Sigmoid colon (tissue), 7 donors: ENCODE measurements at places on chromosomes 12 and 14. TPM values are rescaled to one million over a fixed set of nuclear protein-coding genes. Genes with fewer than 3 reads are reported as not detected.

The SLC16A7 gene
- 38.8 TPM for total RNA-seq

The DTX3 gene
- 48.5 TPM for total RNA-seq

The SOX5 gene
- 10.4 TPM for total RNA-seq

The GNB3 gene
- 8.9 TPM for total RNA-seq

The PSMB11 gene
- total RNA-seq: not detected

The KRT73 gene
- total RNA-seq: not detected

The BTBD7 gene
- 44.4 TPM for total RNA-seq

The OVCH1 gene
- 0.36 TPM for total RNA-seq

The SCARB1 gene
- total RNA-seq: 12.8 TPM

The KRT8 gene
- total RNA-seq: 63.1 TPM

The GUCY2C gene
- 0.55 TPM for total RNA-seq

- DNase-seq: peak; percentile 78
These were observed 34.2 kb downstream of the RTRAF start for GRCh38 chr14:52023518-52023917.

GRCh38 chr14:64266239-64266638, 27.9 kb downstream of the ESR2 start:
- DNase-seq: no peak

DNA sequence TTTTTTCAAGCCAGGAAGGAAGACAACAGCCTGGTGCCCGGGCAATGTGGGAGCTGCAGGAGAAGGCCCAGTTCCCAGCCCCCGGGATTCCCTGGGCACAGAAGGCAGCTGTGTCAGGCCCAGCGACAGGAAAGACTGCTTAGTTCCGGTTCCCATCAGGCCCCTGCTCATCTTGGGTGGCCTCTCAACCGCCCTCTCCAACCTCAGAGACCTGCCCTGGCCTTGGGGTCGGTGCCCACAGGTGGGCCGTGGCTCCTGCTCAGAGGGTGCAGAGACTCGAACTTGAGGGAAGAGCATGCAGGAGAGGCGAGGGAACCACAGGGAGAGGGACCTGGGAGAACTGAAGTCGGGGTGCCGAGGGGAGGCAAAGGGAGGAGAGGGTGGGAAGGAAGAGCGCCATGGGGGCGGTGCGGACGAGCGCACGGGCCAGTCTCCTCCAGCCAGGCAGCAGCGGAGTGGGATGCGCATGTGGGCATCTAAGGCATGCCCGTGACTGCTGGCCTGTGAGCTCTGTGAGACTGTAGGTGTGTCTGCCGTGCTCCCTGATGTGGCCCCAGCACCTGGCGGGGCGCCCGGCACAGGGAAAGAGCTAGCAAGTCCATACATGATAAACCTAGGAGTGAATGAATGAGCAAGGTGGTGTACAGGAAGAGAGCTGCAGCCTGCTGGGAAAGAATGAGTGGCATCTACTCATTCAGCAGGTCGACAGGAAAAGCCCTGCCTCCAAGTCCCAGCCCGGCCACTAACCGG, 42.7 kb downstream of the SSH1 start:
- DNase-seq: no peak

GRCh38 chr14:85529803-85530574, at the start of gene FLRT2:
FLRT2 (plus strand) TSS chr14:85530144; CDS start chr14:85621515, 91,371 bp downstream.
- DNase-seq: peak; percentile 74

- DNase-seq: no peak
These were observed 124.3 kb downstream of the ADGRD1 start for GRCh38 chr12:131077931-131078391.

GRCh38 chr12:128844031-128844635, 9.1 kb upstream of the GLT1D1 start:
- no peak for DNase-seq

- no peak for DNase-seq
These were observed 114.4 kb upstream of the DIO2 start for GRCh38 chr14:80325688-80326087.

- DNase-seq: no peak
These were observed 323.0 kb downstream of the VRK1 start for GRCh38 chr14:97120204-97120603.

GRCh38 chr12:106709068-106709511, 65.4 kb upstream of the RIC8B start:
- no peak for DNase-seq

- DNase-seq: no peak
These were observed 13.8 kb upstream of the SLC38A2 start for GRCh38 chr12:46386360-46386867.

DNA sequence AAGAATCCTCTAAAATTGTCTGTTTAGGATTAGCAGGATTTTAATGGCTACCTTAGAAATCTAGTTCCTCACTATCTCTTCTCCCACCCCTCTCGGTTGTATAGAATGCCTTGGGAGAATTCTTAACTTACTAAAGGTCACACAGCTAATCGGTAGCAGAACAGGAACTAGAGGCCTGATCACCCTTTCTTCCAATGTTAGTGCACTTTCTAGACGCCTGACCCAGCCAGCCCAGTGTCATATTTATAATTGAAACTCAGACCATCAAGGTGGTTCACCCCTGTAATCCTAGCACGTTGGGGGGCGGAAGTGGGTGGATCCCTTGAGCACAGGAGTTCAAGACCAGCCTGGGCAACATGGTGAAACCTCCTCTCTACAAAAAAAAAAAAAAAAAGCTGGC, 1.7 kb downstream of the TIGAR start:
- no peak for DNase-seq

DNA sequence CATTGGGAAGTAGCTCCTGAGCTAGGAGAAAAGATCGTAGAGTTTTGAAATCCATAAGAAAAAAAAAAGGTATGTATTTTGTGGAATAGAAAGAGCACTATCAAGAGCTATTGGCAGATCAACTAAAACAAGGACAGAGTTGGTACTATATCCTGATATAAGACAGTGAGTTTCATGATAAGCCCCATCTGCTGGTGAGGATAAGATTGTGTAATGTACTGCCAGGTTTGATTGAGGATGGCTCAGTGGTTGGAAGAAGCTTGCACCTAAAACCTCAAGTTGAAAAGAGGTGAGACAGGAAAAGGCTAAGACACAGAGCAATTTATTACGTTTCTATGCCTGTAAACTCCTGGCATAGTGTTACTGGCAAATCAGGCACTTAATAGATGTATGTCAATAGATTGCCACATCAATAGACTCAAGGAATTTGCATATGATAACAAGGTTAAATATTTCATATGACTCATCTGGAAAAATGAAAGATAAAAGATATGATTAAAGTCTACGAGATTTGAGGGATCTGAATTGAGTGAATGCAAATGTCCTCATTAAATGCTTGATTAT, 525.6 kb downstream of the FLRT2 start:
- no peak for DNase-seq

- DNase-seq: no peak
These were observed 359.0 kb downstream of the BTG1 start for GRCh38 chr12:91786499-91787272.

- no peak for DNase-seq
These were observed 132.2 kb upstream of the TMTC2 start for GRCh38 chr12:82554529-82554928.

- DNase-seq: no peak
These were observed 193.5 kb upstream of the BCL2L14 start for GRCh38 chr12:11877102-11877826.

- peak; percentile 72 for DNase-seq
These were observed 48.4 kb downstream of the ELK3 start for GRCh38 chr12:96242597-96242996.

- no peak for DNase-seq
These were observed 119.4 kb downstream of the SLC15A5 start for GRCh38 chr12:16158050-16158449.

DNA sequence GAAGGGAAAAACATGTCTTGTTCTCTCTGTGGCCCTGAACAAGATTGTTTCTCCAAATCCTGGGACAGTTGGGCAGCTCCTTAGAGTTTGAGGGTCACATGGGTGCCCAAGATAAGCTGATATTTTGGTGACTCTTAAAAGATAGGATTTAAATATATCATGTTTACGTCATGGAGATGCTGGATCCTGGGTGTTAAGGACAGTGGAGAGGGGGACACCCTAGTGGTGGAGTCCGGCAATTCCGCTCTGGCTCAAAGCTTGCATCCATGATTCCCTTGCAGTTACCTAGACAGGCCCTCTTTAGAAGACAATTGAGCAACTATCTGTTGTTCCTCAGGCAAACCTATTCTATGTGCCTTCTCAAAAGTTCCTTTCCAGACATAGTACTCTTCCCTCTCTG, 101.8 kb downstream of the CMKLR1 start:
- DNase-seq: no peak

DNA sequence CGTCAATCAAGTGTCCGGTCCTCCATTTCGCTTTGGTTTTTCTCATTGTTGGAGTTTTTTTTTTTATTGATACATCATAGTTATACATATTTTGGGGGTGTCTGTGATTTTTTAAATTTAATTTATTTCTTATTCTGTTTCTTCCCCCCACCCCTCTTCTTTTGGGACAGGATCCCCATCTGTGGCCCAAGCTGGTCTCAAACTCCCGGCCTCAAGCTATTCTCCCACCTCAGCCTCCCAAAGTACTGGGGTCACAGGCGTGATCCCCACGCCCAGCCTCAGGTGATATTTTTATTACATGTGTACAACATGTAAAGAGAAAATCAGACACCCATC, 51.3 kb upstream of the ZFP36L1 start:
- no peak for DNase-seq

GRCh38 chr14:104135904-104136471, 2.4 kb upstream of the KIF26A start:
- DNase-seq: no peak

GRCh38 chr12:97173688-97174410, 266.8 kb downstream of the NEDD1 start:
- no peak for DNase-seq

DNA sequence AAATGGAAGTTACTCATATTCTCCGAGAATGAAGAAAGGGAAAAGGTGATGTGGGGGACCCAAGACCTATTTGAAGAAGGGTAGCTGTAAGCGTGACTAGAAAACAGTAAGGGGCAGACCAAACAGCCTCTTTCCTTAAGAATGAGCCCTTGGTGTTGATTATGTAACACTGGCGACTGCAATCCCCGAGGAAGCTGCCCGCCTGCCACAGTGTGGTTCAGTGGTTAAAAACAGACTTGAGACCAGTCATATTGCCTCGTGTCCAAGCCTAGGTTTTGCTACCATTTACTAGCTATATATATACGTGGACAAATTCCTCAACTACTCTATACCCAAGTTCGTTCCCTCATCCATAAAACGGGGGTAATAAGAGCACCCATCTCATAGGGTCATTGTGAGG, 49.1 kb downstream of the SSPN start:
- no peak for DNase-seq

DNA sequence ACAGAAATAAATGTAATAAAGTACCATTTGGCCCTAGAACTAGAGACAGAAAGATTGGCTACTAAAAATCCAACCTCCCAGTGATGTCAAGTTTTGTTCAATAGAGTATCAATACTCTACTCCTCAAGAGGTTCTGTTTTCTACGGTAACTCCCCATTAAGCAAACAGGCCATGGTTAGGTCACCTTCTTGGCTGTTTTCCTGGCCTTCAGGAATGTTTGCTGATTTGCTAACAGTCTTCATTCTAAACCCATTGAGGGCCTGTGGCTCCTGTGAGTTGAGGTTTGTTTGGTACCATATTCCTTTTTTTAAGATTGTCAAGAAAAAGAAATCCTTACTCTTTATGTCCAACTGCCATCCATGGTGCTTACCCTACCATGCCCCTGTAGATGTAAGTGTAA, 1022.0 kb upstream of the TMEM132C start:
- no peak for DNase-seq

- DNase-seq: no peak
These were observed 54.7 kb downstream of the SLC6A12 start for GRCh38 chr12:159156-159782.

DNA sequence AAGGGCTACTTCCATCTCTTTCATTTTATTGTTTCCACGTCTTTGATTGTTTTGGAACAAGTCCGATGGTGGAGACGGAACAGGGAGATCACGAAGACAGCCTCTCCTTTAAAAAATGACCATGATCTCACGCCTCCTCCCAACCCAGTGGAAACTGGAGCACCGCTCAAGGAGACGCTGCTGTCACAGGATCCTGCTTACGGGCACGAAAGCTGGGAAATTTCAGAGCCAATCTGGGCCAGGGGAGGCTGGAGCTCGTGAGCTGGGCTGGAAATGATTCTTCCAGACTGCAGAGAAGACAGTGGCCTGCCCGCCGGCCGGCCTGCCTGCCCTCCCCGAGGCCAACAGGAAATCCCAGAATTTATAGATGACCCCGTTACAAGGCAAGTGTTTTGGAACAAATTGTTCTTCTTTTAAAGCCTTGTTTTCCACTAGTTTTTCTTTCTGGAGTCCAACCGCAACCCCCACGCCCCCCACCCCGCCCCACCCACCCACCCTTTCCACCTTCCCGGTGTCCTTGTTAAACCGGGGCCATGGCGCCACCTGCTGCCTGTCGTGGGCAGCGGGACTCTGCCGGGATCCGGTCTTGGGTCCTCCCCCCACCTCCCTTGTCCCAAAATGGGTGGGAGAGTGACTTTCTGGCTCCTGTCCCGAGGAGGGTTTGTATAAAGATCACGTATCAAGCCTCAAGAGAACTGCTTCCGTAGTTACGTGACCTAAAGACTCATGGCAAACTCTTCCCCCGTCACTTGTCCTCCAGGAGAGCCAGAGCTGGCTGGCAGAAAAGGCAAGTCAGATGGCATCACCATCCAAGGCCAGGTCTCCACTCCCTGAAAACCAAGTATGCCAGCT, 40.3 kb downstream of the MAP1LC3B2 start:
- DNase-seq: peak; percentile 94

DNA sequence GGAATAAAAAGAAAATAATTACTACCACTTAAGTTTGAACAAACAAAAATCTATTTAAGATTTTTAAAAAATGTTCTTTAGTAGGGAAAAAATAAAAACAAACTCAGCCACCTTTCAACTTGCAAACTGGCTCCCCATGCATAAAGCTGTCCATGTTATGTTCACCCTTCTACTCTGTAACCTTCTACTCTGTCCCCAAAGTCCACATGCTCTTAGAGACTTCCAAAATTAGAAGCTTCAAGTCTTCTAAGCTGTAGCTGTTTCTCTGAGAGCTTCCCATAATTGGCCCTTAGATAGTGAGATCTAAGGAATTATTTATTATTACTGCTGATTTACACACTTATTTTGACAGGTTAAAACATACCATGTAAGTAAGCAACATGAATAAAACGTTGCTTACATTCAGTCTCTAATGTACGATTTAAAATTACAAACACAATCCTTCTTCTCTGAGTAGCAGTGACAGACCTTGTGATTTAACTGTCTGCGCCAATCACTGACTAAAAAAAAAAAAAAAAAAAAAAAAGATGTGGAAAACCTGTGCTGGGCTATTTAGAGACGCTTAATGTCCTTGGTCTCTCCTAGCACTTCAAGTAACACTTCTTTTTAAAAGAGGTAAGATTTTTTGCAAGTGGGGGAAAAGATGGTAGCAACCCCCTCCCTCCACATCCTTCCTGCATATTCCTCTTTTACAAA, 28.3 kb upstream of the GRIP1 start:
- no peak for DNase-seq

GRCh38 chr12:106841510-106842302, 67.2 kb downstream of the RIC8B start:
- no peak for DNase-seq
